ENCODE measurements at places on chromosomes 7 and 10.

DNA sequence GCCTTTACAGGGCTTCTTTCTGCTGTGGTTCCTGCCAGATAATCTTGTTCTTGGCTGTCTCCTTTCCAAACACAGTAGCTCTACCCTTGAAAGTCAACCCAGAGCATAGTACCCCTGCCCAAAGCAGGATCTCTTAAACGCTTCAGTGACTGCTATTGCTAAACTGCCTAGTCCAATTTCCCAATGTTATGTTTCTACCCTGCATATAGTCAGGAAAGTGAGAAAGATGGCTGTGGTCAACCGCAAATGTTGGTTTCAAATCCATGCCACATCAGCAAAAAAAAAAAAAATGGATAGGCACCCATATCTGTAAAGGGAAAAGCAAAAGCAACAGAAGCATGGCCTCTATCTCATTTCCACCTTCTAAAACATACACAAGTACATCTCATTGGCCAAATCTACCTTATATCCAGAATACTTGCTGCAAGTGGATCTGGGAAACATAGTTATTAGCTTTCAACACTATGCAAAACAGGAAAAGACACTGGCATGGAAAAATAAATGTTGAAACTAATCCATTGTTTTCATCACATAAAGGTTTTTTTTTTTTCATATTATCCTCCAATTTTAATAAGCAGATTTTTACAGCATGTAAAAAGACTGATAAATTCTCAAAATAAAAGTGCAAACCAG is 59.8 kb downstream of the DNAJC1 start:
- DNase-seq, result no peak

DNA sequence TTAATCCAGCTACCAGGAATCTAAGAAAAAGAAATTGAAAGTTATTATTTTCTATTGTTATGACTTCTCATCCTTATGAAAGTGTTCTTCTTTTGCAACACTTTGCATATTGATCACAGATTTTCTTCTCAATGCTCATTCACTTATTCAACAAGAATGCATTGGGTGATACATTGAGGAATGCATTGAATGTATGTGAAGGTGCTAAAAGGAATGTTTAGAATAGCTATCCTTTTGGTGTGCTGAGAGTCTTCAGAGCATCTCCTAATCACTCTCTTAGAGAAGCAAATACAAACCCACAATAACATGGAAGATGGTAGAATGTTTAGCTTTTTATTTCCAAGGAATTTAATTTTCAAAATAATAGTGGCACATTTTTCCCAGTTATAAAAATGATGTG is 122.1 kb upstream of the KMT2E start:
- DNase-seq, result no peak

- DNase-seq, result no peak
Observed at GRCh38 chr10:119190353-119190752, 11.7 kb upstream of the PRDX3 start.

GRCh38 chr10:31508882-31509281 is 189.9 kb downstream of the ZEB1 start:
- DNase-seq, result no peak

GRCh38 chr10:121572859-121573537 is 25.2 kb downstream of the FGFR2 start:
- no peak for DNase-seq

DNA sequence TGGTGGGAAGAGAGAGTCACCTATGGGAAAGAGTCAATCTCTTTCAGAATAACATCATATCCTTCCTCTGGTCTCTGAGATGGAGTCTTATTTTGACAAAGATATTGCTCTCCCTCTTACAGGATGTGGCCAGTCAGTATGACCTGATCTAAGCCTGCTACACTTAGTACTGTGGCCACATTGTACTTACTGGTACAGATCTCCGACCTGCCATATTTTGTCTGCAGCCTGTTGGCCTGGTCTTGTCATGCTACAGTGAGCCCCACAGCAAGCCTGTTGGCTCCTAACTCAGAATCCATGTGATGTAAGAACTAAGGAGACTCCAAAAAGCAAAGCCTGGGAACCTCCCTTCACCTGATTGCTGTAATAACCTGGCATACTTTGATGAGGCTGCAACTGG is 377.8 kb downstream of the SFMBT2 start:
- no peak for DNase-seq

- no peak for DNase-seq
Observed at GRCh38 chr10:29970012-29970396, 89.4 kb downstream of the JCAD start.

GRCh38 chr7:137820677-137821420 is 25.9 kb downstream of the DGKI start:
- peak; percentile 77 for DNase-seq

DNA sequence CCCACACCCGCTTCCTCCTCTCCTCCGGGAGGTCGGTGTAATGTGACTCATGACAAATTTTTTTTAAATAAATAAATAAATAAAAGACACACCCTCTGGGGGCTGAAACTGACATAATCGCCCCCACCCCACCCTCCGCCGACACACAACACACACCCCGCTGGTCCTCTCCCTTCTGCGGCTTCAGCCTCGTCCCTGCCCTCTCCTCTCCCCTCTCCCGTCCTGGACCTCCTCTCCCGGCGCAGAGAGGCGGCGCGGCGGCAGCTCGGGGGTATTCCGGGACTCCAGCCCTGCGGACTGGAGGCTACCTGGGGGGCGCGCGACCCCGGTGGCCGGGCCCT is 686 bp downstream of the ABI1 start:
- peak; percentile 22 for DNase-seq

DNA sequence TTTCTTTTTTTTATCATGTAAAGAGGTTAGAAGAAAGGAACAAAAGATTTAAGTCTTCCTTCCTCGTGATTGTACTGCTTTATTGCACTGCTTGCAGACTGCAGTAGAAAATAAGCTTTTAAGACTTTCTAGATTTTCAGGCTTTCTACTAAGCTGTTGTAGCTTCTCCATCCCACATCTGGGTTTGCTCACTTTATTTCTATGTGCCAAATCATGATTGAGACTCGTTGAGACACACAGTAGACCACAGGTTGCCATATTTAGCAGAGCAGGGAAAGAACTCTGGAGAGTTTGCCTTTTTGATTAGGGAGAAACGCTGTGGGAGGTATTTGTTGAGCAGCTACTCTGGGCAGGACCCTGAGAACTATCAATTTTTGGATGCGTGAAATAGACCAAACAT is 89.2 kb upstream of the BTBD16 start:
- no peak for DNase-seq
